ENCODE measurements at places on chromosomes 12 and 14.

DNA sequence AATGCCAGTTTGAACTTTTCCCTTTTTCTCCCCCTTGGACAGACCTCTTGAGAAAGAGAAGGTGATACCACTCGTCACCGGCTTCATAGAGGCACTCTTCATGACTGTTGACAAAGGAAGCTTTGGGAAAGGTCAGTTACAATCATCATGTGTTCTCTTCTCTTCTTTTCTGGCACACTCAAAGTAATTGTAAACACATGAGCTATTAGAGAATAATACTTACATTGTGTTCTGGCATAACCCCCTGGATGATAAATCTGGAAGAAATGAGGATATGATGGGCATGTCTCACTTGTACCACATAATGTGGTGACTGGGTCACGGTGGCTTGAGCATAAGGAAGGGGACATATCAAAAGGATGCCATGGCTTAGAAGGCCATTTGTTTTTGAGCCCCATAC, 20.0 kb downstream of the UTP20 start:
- no peak for DNase-seq

GRCh38 chr12:102948941-102949352, 8.5 kb upstream of the ASCL1 start:
- DNase-seq, result peak; percentile 34

GRCh38 chr12:46875095-46875494, 49.3 kb upstream of the SLC38A4 start:
- no peak for DNase-seq

DNA sequence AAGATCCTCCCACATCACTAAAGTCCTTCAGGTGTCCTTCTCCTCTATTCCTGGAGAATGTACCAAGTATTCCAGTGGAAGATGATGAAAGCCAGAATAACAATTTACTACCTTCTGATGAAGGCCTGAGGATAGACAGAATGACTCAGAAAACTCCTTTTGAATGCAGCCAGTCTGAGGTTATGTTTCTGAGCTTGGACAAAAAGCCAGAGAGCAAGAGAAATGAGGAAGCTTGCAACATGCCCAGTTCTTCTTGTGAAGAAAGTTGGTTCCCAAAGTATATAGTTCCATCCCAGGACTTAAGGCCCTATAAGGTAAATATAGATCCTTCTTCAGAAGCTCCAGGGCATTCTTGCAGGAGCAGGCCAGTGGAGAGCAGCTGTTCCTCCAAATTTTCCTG, 54.6 kb upstream of the HELB start:
- no peak for DNase-seq

DNA sequence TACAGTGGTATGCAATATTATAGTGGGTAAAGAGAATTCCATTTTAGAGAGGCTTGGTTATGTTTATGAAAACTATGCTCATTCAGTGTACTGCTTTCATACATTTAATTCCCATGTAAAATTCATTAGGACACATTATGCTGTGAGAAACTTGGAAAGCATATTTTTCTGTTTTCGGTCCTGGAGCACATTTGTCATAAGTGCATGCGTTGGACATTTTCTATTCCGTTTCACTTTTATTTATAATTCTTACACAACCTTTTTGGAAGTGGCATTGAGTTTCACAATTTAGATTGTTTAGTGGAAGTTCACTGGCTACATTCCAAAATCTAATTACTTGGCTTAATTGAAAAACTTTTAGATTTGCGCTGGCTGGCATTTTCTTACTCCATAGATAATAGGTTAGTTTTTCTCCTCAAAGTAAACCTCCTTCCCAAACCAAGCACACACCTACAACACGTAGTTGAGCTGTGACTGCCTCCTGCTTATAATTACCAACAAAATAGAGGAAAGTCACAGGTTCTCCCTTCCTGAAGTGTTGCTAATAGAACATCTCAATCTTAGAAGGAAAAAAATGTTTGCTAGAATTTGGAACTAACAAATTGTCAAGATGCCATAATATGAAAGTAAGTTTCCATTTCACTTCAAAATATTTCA, 938.5 kb downstream of the TRHDE start:
- DNase-seq, result no peak

- DNase-seq, result no peak
Observed at GRCh38 chr14:94773061-94773648, 3.2 kb upstream of the GSC start.

- no peak for DNase-seq
Observed at GRCh38 chr12:130860311-130860710, 11.6 kb upstream of the RAN start.

DNA sequence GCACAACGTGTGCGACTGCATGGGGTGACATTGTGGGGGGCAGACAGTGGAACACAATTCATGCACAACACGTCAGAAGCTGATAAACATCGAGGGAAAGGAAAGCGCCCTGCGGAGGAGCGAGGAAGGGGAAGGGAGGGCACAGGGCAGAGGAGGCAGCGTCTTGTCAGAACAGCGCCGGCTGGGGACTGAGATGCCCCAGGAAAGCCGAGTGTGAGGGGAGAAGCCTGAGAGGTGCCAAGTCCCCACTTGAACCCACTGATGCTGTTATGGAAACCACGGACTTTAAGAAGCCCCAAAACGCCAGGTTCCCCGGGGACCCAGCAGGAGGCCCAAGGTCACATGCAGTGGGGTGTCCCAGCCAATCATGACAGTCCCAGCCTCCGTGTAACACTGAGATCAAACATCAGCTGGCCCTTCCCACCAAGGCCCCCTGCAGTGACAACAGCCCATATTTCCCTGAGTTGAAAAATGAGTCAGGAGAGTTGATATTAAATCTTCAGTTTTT, 70.0 kb downstream of the GALNT9 start:
- DNase-seq, result no peak

- no peak for DNase-seq
Observed at GRCh38 chr12:52862023-52862422, 13.2 kb upstream of the KRT78 start.

GRCh38 chr12:169528-170370, 44.2 kb downstream of the SLC6A12 start:
- DNase-seq, result no peak

- DNase-seq, result no peak
Observed at GRCh38 chr14:84254290-84254689, 1275.7 kb upstream of the FLRT2 start.

DNA sequence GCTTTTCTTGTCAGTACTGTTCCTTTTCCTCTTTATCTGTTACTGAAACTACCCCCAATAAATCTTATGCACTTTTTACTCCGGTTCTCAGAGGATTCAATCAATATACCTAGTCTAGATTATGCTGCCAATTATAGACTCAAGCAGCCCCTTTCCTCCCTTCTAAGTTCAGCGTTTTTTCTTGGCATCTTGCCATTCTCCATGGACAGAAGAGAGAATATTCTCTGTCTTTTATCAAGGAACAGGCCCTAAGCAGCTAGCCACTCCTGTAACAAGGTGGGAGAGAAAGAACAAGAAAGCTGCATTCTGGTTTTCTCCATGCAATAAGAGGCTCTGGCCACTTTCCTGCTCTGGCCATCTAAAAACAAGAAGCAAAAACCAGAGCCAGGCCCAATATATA, 263.0 kb upstream of the ALG10 start:
- no peak for DNase-seq

- no peak for DNase-seq
Observed at GRCh38 chr14:56294128-56294527, 175.9 kb downstream of the PELI2 start.

DNA sequence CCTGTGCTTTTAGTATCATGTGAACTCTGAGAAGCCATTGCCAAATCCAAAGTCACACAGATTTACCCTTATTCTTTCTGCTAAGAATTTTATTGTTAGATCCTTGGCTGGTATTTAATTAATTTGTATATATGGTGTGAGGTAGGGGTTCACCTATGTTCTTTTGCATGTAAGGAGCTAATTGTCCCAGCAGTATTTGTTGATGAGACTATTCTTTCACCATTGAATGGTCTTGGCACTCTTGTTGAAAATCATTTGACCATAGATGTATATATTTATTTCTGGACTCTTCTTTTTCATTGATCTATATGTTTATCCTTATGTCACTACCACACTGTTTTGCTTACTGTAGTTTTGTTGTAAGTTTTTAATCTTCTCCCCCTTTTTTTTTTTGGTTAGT, 26.2 kb downstream of the G2E3 start:
- no peak for DNase-seq

GRCh38 chr12:131097202-131098177, 143.8 kb downstream of the ADGRD1 start:
- no peak for DNase-seq

DNA sequence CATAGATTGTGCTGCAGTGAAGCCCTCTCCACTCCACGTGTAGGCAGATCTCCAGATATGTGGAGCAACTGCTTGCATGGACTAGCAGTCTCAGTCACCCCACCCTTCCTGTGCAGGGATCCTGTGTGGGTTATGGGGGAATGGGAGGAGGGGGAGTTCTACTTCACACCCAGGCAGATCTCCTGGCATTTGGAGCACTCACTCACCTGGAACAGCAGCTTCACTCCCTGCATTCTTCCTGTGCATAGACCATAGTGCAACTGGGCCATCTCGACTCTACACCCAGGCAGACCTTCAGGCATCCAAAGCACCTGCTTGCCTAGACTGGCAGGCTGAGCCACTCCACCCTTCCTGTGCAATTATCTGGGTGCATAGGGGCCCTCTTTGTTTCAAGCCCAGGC, 96.0 kb upstream of the PCED1B start:
- DNase-seq, result peak; percentile 1

DNA sequence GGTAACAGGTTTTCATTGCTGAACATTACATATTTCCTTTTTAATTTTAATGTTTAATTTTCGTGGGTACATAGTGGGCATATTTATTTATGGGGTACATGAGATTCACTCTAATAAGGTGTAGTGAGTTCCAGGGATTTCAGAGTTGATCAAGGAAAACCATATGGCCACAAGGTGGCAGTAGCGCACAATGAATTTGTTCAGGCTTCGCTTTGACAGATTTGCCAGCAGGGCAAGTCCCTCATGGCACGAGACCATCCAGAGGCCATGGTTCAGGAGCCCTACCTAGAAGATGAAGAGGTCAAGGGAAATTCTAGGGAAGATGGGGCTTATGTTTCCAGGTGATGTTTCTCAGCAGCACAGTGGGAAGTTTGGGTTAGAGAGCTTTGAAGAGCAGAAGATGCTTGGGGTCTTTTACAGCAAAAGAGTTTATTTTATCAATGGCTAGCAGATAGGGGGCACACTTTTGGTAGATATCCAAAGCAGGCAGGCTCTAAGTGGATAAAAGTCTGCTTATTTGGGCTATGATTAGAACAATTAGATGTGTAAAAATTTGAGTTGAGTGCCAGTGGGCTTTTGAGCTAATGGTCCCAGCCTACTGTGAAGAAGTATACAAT, 1004.4 kb downstream of the AACS start:
- DNase-seq, result peak; percentile 24

- DNase-seq, result peak; percentile 96
Observed at GRCh38 chr12:6461401-6462233, 8.9 kb downstream of the VAMP1 start.

- no peak for DNase-seq
Observed at GRCh38 chr14:72617391-72618031, 276.4 kb downstream of the DPF3 start.

DNA sequence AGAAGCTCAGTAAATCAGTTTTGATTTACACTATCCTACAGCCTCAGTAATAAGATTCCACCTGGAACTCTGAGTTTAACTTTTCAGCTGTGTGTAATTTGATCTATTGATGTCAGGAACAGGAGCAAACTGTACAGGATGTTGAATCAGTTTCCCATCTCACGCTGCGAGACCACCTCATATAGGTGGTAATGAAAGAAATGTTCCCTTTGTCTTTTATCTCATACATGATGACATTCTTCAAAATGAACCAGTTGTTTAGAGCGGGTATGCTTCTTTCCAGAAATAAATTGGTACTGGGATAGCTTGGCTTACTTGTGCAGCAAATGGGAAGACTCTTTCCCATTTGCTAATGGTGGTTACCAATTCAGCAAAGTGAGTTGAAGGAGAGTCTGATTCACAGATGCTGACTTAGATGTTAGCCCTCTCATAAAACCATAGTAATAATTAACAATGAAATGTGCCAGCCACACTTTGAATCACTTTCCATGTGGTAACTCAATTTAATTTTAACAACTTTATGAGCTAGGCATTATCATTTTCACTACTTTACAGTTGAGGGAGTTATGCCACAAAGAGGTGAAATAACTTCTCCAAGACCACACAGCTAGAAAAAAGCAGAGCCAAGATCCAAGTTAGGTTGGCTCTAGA, 251.5 kb downstream of the PAWR start:
- no peak for DNase-seq

GRCh38 chr14:37932481-37932880, 275.2 kb upstream of the SSTR1 start:
- no peak for DNase-seq

DNA sequence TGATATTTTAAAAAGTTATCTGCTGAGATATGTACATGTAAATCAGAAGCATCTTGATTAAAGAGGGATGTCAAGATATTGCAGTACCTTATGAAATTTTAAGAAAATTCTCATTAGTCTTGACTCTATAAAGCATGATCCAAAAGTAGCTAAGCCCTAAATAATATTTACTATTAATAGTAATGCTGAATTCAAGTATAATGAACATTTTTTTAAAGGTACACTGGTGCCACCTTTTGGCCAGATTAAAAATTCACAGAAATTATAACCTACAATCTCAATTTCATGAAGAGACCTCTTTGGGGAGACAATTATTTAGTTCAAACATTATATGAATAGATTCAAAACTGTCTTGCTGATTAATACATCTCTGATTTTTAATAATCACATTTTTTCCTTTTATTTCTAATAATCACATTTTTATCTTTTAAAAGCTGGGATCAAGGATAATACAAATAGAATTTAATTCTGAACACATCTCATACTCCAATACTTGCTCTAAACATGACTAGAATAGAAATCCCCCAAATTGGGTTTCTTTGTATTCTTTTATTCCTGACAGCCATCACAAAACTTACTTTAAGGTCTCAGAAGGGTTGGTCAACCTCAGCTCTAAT, 13.4 kb downstream of the AKAP5 start:
- no peak for DNase-seq

- DNase-seq, result peak; percentile 18
Observed at GRCh38 chr12:112906712-112907414, at the start of gene OAS1. Gene OAS1 (plus strand): TSS chr12:112906962. CDS start chr12:112907040, 78 bp downstream.

GRCh38 chr12:47767216-47767724, 5.8 kb upstream of the SLC48A1 start:
- DNase-seq, result peak; percentile 38

DNA sequence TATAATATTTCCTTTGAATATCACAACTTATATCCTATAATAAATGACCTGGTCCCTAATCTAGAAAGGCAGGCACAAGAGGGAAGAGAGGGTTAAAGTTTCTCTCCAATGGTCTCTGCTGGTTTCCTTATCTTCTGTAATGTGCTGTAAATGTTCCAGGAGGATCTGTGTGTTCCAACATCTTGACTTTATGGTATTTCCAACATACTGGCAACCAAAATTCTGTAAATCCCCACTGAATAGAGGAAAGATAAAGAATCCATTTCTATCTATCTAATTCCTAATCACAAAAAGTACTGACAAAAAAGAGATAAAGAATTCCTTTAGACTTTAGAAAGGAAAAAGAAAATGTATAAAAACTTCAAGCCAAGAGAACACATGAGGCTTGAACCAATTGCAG, 146.4 kb upstream of the CCDC198 start:
- DNase-seq, result no peak

GRCh38 chr12:90245391-90245790, 536.8 kb upstream of the ATP2B1 start:
- no peak for DNase-seq

- no peak for DNase-seq
Observed at GRCh38 chr12:90152897-90153624, 444.4 kb upstream of the ATP2B1 start.

All from T-helper 1 cell (primary cell).